ENCODE measurements at places on chromosomes 11 and 22.

DNA sequence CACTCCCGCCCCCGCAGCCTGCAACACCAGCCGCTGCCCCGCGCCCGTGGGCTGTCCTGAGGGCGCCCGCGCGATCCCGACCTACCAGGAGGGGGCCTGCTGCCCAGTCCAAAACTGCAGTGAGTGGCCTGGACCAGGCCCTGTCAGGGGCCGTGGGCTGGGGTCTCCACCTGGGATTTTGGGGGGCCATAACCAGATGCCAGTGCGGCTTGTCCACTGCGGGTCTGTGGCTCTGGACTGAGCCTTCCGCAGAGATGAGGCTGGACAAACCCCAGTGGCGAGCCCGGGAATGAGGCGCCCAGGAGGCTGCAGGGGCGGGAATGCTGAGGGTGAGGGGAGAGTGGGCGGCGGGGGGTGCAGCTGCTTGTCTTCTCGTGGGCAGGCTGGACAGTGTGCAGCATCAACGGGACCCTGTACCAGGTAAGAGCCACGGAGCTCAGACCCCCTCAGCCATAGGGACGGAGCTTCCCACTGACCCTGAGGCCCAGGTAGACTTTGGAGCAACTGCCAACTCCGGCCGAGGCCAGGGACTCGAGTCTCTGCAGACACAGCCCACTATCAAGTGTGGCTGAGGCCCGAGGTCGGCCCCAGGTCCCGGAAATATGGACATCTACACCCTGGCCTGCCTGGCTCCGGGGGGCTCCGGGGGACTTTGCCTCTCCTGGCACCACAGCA is 24.8 kb upstream of the MUC5B start:
- no peak for DNase-seq

DNA sequence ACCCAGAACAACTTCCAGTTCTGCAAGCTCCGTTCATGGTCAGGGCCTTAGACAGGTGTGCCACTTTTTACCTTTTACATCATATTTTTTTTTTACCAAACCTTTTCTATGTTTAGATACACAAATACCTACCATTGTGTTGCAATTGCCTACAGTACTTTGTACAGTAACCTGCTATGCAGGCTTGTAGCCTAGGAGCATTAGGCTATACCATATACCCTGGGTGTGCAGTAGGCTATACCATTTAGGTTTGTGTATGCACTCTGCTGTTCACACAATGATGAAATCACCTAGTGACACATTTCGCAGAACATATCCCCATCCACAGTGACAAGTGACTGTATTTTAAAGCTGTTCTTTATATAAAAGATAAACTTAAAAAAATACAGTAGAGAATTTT is 29.6 kb downstream of the APIP start:
- no peak for DNase-seq

DNA sequence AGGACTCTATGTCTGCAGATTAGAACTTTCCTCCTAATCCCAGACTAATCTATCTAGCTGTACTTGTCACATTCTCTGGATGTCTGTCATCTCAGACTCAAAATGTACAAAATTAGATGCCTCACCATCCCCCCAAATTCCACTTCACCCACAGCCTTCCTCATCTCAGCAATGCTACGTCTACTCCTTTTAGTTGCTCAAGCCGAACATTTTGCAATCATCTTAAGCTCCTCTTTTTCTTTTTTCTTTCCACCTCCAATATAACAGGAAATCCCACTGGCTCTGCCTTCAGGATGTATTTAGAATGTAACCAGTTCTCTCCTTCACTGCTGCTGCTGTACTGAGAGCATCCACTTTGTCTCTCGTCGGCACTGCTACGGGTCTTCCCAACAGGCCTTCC is 1091.8 kb downstream of the TBC1D22A start:
- peak; percentile 6 for DNase-seq

- no peak for DNase-seq
Measured at GRCh38 chr11:35905646-35906276, 38.1 kb upstream of the LDLRAD3 start.

DNA sequence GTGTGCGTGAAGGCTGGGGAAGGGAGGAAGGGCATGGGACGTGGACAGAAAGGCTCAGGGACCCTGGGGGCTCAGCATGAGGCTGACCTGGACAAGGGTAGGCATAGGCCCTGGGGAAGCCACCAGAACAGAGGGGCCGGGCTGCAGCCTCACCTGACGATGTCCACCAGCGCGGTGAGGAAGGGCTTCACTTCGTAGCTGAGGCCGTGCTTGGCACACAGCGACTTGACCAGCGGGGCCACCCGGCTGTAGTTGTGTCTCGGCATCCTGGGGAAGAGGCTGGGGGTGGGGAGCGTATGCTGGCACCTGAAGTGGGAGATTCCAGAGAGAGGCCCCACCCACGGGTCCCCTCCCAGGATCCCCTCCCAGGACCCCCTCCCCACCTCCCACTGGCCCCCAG is 15.6 kb downstream of the FADS3 start:
- no peak for DNase-seq

GRCh38 chr11:1673446-1674172 is 23.4 kb upstream of the KRTAP5-6 start:
- no peak for DNase-seq

GRCh38 chr11:121909596-121909995 is 206.4 kb downstream of the BLID start:
- peak; percentile 72 for DNase-seq

DNA sequence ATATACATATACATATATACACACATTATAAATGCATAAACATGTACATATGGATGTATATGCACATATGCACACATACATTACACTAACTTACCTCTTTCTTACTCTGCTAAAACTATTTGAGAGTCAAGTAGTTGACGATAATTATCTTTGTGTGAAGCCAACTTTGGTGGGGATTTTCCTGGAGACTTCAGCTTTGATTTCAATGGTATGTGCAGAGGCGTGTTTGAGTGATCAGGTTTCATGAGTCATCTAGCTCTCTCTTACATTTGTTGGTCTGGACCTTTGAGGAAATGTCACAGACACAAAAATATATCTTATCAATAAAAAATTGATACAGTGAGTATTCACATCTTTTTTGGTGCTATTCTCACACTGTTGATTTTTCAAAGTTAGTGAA is 769.1 kb upstream of the LUZP2 start:
- DNase-seq = peak; percentile 49

- no peak for DNase-seq
Measured at GRCh38 chr22:44404341-44405020, 91.7 kb upstream of the SHISAL1 start.

- peak; percentile 61 for DNase-seq
Measured at GRCh38 chr11:62602141-62603071, 741 bp upstream of the MTA2 start.

DNA sequence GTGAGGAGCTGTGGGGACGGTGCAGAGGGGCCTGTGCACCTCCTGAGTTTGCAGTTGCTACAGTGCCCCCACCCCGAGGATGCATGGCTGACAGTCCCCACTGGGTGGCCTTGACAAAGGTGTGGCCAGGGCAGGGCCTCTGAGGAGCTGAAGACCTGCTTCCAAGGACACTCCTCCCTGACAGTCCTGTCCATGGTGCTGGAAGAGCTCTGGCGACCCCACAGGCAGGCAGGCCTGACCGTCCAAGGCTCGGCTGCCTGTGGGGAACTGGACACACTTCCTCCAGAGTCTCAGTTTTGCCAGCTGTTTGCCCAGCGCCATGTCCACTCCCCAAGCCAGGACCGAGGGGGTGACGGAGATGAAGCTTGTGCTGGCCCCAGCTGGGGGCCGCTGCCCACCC is 32.7 kb downstream of the BRSK2 start:
- DNase-seq = no peak

- peak; percentile 19 for DNase-seq
Measured at GRCh38 chr11:121415856-121416255, 36.3 kb upstream of the SORL1 start.

DNA sequence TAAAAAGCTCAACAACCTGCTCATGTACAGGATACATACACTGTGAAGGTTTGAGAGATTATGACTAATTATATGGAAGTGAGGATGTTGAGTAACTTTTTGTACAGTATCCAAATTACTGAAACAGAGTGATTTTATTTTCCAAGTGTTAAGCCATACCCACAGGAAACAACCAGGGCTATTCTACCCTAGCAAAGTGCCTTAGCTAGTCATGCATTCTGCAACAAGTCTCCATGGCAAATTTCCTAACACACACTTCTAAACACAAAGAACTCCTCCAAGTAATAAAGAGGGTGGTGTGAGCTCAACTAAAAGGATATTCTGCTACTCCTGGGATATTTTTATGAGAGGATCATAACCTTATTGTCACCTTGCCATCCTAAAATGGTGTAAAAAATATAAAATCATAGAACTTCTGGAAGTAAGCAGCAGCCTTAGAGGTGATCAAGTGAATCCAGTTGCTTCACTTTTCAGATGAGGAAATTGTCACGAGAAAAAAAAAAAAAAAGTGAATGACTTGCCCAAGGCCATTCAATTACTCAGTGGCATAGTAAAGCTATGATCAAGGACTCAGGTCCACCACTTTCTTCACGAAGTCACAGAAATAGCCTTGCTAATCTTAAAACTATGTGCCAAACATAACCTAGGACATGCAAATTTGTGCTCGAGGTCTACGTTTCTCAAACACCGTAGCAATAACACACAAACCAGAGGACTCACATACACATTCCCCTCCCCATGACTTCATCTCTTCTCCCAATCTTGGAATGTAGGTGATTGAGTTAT is 4.2 kb downstream of the LGR4 start:
- peak; percentile 68 for DNase-seq

GRCh38 chr22:27635852-27636251 is 165.7 kb downstream of the MN1 start:
- no peak for DNase-seq

DNA sequence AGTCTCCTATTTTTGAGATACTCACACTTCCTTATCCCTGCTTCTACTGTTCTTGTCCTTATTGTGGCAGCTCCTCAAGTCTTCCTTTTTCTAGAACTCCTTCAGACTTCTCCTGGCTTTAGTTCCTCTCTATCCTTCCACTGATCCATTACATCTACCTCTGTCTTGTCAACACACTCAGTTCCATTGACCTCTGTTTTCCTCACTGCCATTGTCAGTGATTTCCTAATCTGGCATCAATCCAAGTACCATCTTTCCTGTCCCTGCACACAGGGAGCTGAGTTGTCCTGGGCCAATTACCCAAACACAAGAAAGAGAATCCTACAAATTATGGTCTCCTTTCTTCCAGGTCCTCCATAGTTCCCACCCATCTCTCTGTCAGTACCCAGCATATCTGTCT is 27.9 kb upstream of the RIC3 start:
- no peak for DNase-seq

DNA sequence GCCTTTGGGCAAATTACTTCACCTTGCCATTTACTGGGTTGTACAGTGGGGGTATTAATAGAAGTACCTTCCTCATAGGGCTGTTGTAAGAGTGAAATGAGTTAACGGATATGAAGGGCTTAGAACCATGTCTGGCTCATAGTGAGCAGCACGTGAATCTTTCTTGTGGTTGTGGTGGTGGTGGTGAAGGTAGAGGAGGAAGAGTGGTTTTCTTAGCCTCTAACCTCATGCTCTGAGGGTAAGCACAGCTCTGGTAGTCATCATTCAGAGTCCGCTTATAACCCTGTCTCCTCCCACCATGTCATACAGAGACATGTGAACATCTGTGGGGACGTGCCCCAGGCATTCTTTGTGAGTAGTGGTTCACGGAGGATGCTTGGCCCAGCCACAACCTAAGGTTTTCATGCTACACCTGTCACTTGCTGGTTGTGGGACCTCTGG is 43.6 kb downstream of the TEAD1 start:
- DNase-seq = no peak
